Stimulated activated CD8-positive, alpha-beta memory T cell treated with anti-CD3 and anti-CD28 coated beads, Interleukin-4, amount 100 ng/mL, for 1 hour (primary cell): ENCODE measurements at places on chromosomes 16 and 17.

DNA sequence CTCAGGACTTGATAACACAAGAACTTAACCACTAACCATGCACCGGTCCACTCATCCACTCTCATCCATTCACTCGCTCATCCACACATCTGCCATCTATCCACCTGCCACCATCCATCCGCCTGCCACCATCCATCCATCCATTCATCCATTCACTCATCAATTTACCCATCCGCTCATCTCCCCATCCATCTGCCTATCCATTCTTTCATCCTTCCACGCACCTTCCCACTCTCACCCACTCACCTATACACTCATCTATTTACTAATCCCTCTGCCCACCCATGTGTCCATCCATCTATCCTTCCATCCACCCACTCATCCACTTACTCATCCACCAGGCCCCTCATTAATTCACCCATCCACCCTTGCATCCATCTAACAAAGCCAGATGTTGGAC is 131.0 kb downstream of the MRM1 start:
- no peak for DNase-seq

DNA sequence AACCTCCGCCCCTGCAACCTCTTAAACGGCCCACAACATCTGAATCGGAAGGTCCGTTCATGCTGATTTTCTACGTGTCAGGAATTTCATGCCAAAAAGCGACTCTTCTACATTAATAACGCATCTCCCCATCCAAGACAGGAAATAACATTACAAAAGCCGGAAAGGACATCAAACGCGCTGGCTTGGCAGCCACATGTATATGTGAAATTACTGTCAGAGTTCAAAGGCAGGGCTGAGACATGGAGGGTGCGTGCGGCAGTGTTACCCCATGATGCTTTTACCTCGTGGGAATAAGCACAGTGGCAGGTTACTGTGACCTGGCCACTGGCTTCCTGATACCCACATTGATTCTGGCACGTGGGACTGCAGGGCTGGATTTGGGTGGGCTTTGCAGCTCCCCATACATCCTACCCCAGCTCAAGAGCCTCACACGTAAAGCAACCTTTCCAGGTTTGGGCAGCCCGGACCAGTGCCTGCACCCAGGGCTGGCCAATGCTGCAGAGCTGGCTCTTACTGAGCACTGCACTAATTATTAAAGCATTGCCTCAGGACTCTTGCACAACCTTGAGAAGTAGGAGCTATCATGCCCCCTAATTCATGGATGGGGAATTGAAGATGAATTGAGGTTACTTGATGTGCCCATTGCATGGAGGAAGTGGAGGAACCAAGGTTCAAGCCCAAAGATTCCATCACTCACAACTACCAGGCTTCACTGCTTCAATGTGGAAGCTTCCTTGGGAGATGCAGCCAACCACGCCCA is 120.6 kb upstream of the FOXF1 start:
- DNase-seq: no peak

GRCh38 chr16:53998024-53998810 is 288.4 kb downstream of the IRX3 start:
- DNase-seq: no peak

GRCh38 chr16:87288753-87289362 is 28.3 kb downstream of the C16orf95 start:
- no peak for DNase-seq

DNA sequence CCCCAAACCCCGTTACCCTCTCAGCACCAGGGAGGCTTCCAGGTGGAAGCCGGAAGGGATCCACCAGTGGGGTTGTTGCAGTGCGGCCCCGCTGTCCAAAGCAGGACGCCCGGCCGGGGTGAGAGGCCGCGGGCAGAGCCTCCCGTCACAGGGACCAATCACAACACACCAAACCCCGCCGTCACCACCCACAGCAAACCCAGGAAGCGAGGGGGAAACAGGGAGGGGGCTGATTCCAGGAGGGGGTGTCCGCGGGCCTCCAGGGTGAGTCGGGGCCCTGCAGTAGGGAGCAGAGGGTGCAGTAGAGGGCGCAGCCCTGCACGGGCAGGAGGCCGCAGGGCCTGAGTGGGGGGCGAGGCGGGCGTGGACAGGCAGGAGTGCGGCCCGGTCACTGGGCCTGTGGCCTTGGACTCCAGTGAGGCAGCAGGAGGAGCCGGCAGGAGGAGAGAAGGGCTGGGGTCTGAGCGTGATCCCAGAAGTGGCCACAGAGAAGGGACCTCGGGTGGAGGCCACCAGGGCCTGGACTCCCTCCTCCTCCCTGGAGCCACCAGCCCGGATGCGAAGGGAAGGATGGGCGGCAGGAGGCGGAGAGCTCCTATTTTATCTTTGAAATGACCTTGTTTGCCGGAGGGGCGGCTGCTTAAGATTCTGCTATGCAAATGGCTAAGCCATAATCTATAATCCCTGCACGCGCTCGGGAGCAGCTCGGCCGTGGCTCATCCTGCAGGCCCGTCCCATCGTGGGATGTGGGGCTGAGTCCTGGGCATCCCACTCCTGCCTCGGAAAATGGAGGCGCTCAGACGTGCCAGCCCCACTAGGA is 41.5 kb downstream of the ZFPM1 start:
- no peak for DNase-seq

DNA sequence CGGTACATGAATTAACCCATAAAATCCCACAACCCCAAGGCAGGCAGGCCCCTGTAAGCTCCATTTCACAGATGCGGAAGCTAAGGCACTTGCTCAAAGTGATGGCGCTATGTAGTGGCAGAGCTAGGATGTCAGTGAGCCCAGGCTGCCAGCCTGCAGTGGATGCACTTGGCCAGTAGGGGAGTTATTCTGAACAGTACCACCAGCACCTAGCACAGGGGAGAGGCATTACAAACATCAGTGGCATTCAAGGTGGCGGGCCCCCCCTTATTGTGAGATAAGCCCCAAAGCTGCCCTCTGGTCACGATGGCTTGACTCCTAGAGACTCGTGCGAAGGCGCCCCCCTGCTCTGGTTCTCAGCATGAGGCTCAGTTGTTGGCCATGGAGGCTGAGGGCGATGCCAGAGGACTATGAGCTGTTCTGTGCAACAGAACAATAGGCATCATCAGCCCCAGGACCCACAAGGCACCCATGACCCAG is 33.8 kb downstream of the GTF3C1 start:
- DNase-seq: no peak

- DNase-seq: no peak
Observed at GRCh38 chr16:8739989-8740704, 57.3 kb downstream of the TMEM186 start.

DNA sequence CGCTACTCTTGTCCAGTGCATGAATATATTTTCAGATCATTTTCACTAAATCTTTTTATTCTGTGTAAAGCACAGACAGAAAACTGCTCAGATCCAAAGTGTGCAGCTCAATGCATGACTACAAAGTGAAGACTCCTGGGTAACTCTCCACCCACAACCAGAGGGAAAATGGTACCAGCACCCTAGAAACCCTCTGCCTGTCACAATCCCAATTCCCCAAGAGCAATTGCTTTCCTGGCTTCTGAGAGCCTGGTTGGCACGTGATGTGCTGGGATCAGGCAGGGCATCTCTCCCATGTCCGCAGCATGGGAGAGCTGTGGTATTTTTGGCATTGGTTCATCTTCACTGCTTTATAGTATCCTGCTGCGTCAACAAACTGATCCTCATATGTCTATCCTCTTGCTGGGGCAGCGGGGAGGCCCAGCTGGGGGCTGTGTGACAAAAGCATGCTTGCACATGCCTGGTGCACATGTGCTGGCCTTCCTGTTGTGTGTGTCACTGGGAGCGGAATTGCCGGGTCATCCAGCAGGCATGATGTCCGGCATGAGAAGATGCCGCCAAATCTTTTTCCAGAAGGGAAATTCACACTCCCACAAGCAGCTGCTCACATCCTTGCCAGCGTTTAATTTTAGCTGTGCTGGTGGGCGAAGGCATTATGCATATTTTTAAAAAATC is 278.9 kb upstream of the FOXF1 start:
- no peak for DNase-seq

DNA sequence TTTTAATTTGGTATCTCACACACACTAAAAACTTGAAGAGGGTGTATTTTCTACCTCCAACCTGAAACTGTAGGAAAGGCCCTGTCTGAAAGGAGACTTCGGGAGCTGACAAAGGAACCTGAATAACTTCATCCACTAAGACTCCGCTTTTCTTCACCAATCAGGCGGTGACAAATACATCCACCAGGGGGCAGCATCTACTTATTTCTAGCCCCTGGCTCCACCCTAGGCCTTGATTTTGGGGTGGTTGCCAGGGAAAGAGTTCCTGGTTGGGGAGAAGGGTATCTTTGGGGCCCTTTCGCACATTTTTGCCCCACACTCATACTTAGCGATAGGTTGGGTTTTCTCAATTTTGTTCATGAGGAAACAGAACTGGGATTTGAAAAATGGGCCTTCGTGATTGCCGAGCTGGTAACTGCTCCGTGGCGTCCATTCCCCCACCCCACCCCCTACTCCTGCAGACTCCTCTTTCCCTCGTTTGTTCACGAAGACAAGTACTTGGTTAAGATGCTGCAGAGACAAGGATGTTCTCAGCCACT is 4.8 kb upstream of the ARL4D start:
- DNase-seq: peak; percentile 82

- DNase-seq: no peak
Observed at GRCh38 chr16:2159175-2159838, 3.7 kb downstream of the TRAF7 start.

GRCh38 chr17:49443862-49444261 is 29.2 kb upstream of the PHB1 start:
- DNase-seq: no peak

DNA sequence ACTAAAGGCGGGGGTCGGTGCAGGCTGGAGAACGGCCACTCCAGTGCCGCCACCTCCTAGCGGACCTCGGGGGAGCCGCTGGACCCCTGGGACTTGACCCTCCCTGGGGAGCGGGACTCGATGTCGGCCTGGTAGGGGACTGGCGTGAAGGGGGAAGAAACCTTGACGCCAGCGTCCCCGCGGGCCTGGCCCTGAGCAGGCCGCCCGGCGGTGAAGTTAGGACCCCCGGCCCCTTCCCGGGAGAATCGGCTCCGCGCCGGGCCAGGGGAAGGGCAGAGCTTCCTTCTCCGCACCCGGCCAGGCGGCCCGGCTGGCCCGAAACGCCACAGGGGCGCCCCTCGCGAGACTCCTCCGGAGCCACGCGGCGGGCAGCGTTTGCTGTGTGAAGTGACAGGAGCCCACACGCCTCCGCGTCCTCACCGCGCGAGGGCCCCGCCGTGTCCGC is 389 bp downstream of the DUS1L start:
- DNase-seq: no peak

DNA sequence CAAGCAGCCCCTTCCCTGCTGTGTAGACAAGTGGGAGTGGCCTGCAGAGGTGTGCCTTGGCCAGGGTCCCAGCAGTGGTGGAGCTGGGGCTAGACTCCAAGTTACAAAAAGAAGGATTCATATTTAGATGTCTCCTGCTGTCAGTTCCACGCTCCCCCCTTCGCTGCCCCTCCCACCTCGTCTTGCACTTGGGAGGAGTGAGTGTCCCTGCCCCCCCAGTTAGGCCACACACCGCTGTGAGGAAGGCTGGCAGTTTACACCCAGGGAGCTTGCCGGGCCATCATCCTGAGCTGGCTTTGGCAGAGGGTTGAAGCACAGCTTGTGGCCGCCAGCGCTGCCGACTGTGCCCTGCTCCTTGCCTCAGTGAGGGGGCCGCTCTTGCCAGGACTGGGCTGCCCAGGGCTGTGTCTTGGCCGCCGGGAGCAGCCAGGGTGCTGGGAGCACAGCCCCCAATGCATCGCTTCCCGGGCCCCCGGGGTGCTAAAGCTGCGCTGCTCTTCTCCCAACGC is 44.3 kb downstream of the ELAC2 start:
- no peak for DNase-seq

- DNase-seq: no peak
Observed at GRCh38 chr17:33202021-33202420, 91.1 kb downstream of the ASIC2 start.

DNA sequence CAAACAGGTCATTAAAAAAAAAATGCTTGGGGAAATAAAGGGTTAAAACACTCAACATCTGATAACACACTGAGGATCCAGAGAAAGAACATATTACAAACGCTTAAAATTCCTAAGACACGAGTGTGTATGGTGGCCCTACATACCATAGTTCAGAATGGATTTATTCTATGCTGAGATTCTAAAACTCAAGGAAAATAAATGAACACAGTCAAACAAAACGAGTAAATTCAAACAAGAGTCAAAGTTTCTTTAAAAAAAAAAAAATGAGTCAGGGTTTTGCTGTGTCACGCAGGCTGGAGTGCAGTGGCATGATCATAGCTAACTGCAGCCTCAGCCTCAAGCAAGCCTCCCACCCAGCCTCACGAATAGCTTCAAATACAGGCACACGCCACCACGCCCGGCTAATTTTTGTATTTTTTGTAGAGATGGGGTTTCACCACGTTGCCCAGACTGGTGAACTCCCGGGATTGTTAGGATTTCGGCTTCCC is 17.4 kb downstream of the CRK start:
- DNase-seq: no peak

DNA sequence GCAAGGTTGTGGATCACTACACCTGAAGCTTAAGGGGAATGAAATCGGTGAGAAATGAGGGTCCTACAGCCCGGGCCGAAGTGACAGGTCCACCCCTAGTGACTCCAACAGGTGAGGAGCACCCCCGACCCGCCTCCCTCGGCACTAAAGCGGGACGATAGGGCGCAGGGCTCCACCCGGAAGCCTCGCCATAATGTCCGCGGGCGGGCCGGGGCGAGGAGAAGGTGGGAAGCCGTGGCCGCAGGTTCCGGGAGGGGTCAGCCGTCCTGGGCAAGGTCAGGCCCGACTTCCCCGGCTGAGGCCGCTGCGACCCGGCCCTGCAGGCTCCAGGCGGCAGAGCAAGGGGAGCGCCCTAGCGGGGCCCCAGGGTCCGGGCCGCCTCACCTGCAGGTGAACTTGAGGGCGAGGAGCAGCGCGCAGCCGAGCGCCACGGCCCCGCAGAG is 543 bp downstream of the TXNDC11 start:
- DNase-seq: no peak

DNA sequence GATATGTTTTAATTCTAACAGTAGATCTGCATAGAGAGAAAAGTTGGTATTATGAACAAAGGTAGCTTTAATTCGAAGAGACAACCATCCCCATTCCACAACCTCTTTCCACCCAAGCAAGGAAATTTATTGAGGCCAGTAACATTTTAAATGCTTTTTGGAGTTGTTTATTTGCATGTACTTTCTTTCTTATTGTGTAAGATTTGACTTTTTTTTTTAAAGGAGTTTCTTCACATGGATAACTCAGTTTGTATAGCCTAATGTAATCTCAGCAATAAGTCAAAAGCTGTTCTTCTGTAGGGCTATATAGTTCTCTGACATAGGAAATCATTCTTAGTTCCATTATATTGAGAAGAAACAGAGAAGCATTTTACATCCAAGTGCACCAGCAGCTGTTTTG is 163.3 kb downstream of the PRKCA start:
- DNase-seq: no peak

- no peak for DNase-seq
Observed at GRCh38 chr17:79388556-79389295, 222.1 kb downstream of the RBFOX3 start.

GRCh38 chr16:68313116-68313515 is 2.3 kb downstream of the PRMT7 start:
- no peak for DNase-seq

GRCh38 chr16:14101415-14101814 is 30.3 kb downstream of the MRTFB start:
- no peak for DNase-seq
